Activated T-cell treated with anti-CD3 and anti-CD28 coated beads, Interleukin-2, amount 50 U/mL, for 24 hours (primary cell): ENCODE measurements at places on chromosomes 3 and 15.

GRCh38 chr3:32556332-32556731 is 14.3 kb downstream of the DYNC1LI1 start:
- DNase-seq = no peak

DNA sequence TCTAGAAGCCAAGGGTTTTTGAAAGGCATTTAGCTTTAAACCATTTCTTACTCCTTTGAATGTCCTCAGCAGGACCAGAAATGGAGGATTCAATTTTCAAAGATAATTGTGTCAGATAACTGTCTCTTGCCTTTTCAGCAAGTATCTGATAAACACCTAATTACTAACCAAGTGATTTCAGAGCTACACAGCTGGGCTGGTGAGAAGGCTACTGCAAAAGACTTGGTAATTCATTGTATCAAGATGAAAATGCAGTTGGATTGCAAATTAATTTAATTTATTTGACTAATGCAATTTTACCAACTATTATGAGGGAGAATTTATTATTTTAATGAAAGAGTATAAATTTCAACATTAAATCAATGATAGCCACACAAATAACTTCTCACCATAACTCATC is 165.4 kb downstream of the ROBO1 start:
- DNase-seq = no peak

GRCh38 chr3:128359846-128360642 is 106.6 kb downstream of the DNAJB8 start:
- DNase-seq = no peak

- DNase-seq = no peak
These were observed 34.1 kb downstream of the ZNF710 start for GRCh38 chr15:90035095-90035839.

DNA sequence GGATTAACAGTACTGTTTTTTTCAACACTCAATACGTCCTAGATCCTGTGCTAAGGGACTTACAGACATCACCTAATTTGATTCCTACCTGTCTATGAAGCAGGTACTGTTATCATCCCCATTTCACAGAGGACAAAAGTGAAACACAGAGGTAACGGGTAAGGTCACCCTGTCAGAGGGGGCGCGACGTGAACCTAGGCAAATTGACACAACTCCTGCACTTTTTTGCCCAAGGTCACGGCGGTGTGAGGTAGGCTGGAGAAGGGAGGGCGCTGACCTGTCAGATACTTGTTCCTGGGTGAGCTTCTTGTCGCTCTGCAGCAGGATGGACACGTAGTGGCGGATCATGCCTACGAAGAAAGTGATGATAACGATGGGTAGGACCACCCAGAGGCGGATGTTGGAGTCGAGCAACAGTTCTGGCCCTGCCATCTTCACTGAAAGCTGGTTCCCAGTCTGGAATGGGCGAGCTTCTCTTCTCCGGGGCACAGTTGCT is 363 bp downstream of the EMC3 start:
- no peak for DNase-seq
